ENCODE measurements at places on chromosomes 3 and 15.

GRCh38 chr3:126886217-126886616, 96.7 kb upstream of the PLXNA1 start:
- DNase-seq: no peak

GRCh38 chr3:123611082-123611481, 26.2 kb upstream of the HACD2 start:
- no peak for DNase-seq

DNA sequence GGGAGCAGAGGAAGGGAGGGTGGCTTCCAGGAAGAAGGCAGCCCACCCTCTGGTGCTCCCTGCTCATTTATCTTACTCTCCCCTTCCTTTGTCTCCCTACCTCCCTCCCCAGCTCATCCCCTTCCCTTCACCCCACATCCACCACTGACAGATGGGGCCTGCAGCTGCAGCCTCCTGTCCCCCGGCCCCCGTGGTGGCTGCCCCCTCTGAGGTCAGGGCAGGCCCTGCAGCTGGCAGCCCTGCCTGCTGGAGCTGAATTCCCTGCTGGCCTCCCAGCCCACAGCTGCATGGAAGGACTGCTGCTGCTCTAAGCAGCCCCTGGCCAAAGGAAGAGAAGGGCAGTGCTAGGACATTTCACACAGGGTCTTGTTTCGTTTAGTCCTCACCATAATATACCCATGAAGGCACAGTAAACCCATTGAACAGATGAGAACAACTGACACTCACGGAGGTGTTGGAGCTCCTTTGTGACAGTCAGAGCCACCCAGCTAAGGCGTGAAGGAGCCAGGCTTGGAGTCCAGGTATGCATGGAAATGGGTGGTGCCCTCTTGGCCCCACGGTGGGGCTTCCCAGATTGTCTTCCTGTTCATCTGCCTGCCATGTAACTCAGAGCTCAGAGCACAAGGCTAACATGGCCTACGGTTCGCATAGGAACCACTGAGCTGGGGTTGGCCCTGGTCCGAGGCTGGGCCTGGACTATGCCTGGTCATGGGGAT, 121.7 kb upstream of the PRR20G start:
- peak; percentile 27 for DNase-seq

GRCh38 chr3:67619991-67620390, 34.4 kb downstream of the SUCLG2 start:
- DNase-seq: no peak

DNA sequence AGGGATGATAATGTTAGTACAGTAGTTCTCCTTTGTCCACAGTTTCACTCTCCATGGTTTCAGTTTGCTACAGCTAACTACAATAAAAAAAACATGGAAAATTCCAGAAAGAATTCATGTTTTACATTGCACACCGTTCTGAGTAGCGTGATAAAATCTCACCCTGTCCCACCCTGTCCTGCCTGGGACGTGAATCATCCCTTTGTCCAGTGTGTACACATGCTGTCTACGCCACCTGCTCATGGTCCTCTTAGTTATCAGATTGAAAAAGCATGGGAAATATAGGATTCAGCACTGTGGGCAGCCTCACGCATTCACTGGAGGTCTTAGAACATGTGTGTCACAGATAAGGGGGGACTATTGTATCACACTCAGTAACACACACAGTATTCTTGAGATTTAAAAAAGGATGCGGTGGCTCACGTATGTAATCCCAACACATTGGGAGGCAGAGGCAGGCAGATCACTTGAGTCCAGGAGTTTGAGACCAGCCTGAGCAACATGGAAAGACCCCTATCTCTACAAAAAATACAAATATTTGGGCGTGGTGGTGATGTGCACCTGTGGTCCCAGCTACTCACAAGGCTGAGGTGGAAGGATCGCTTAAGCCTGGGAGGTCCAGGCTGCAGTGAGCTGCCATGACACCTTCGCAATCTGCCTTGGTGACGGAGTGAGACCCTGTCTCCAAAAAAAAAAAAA, 8.7 kb upstream of the FLNB start:
- no peak for DNase-seq

GRCh38 chr3:12954891-12955650, 113.7 kb upstream of the RPL32 start:
- peak; percentile 82 for DNase-seq

- DNase-seq: no peak
These were observed 132.9 kb upstream of the LRIG1 start for GRCh38 chr3:66633402-66634381.

DNA sequence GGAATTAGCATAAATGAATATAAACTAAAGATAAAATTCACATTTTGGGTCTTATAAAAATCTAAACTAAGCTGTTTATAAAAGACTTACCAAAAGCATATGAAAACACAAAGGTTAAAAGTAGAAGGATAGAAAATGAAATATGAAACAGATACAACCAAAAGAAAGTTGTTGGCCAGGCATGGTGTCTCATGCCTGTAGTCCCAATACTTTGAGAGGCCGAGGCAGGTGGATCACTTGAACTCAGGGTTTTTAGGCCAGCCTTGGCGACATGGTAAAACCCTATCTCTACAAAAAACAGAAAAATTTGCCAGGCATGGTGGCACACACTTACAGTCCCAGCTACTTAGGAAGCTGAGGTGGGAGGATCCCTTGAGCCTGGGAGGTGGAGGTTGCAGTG, 51.0 kb downstream of the CPA3 start:
- DNase-seq: no peak

DNA sequence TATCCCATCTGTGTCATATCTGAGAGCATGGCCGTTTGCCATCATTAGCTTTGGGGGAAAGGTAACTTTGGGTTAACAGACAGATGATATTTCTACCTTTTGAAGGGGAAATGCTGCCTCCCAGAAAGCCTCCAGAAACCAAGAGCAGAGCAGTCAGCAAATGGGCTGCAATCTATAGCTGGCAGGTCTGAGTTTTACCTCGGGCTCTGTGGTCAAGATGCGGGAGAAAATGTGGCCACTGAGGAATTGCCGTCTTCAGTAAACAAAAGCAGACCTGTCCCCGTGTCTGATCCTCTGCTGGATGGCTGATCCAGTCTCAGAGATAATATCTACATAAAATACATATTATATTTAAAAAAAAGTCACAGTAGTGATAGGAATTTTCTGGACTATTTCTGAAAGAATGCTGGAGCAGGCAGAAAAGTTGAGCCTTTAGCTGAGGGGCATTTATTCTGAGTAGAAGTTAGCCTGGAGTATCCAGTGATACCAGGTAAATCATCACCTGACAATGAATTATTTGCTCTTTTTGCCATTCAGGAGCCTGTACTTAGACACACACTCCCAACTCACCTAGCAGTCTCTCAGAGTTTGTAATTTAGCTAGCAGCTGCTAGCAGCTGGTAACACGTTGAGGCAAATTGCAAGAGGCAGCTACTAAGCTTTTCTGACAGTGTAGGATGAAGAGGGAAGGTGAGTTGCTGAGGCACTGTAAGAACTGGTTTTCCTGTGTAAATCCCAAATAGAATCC, 285.3 kb upstream of the RARB start:
- no peak for DNase-seq

DNA sequence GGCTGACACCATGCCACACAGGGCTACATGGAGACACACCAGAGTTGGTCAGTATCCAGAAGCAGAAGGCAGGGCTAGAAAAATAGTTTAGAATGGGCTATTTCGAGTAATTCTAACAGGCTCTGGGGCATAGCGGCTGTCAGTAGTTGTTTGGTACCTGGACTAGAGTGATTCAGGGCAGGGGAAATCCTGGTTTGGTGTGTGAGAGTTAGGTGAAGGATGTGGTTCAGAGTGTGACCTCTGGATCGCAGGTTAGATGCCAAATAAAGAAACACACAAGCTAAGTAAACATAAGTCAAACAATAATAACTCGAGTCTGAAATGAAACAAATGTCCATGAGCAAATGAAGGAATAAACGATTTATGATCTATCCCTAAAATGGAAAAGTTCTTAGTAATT, 31.5 kb downstream of the CNTN3 start:
- no peak for DNase-seq

GRCh38 chr15:88423331-88423730, 43.9 kb downstream of the MRPL46 start:
- no peak for DNase-seq

- no peak for DNase-seq
These were observed 59.2 kb upstream of the OSBPL11 start for GRCh38 chr3:125654526-125654925.

- no peak for DNase-seq
These were observed 207.0 kb upstream of the DCBLD2 start for GRCh38 chr3:99108508-99108907.

- no peak for DNase-seq
These were observed 72.8 kb upstream of the MYO5C start for GRCh38 chr15:52368402-52368801.

GRCh38 chr15:29637555-29637954, 184.7 kb downstream of the TJP1 start:
- no peak for DNase-seq

DNA sequence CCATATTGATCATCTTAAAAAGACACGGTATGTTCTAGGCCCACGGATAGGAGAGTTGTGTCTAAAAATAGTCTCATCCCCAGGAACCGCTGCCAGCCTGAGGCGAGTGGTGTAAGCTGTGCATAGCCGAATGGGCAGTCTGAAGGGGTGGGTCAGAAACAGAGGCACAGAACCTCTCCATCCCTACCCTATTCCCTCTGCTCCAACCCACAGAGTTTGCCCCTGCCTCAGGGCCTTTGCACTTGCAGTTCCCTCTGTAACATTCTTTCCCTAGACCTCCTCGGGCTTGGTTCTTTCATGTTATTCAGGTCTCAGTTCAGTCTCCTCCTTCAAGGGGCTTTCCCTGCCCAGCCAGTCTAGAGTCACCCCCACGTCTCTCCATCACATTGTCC, 4.8 kb downstream of the SCN5A start:
- DNase-seq: no peak

DNA sequence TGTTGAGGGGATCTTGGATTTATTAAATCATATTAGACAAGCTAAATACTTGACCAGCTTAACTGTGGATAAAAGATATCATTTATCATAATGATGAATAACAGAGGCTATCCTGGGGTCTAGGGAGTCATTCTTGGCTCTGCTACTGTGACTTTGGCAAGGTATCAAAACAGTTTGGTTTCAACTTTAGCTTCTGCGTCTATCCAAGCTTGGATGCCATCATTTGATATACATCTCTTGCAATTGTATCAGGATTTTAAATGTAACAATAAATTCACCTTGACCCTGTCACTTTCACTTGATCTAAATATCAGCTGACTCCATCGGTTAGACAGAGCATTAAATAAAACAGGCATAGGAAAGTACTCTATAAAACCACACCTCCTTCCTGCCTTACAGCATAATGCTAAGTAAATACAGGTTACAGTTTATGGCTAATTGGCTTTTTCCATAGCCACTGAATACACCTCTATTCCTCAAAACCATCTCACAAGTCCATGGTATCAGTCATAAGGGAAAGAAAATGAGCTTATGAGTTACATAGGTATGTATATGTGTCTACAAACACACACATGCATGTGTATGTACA, 262.9 kb downstream of the CTNNB1 start:
- no peak for DNase-seq

GRCh38 chr3:109081746-109082510, 36.0 kb downstream of the MORC1 start:
- DNase-seq: peak; percentile 65

DNA sequence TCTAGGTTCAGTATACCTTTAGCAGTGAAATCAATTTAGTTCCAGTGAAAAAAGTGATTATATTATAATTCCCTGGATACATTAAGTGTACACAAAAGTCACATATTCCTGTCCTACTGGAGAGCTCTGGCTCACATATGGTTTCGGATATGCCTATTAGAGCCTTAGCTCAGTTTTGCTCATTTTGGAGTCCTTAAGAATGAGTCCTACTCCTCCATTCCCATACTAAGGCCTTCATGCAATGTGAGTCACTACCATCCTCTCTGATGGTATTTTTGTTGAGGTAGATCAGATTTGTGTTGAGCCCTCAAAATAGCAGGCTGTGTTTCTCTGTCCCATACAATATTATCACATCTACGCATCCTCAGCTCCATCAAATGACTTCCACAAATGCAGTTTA, 294.2 kb upstream of the COL8A1 start:
- no peak for DNase-seq

GRCh38 chr3:157444797-157445184, 8.1 kb downstream of the PTX3 start:
- DNase-seq: no peak

- DNase-seq: no peak
These were observed 9.8 kb upstream of the FNDC3B start for GRCh38 chr3:172029425-172030098.

GRCh38 chr3:36318621-36319200, 61.6 kb upstream of the STAC start:
- no peak for DNase-seq

DNA sequence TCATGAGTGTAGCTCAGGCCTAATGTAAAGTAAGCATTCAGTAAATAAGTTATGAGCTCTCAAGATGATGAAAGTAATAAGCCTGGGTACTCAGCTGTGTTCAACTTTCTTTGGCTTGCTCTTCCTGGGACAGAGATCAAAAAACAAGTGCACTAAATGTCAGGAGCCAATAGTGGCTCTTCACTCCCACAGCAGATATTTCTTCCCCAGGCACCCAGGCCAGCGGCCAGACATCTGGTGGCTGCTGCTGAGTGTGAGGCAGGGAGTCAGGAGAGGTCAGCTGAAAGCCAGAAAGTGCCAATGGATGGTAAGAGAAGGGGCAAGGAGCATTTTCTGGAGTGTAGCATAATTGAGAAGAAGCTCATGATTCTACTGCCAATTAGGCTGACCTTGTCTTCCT, 18.2 kb upstream of the ITGA11 start:
- peak; percentile 3 for DNase-seq
